Thyroid gland (tissue), 4 donors: ENCODE measurements at places on chromosomes 7 and 10. TPM values are rescaled to one million over a fixed set of nuclear protein-coding genes. Genes with fewer than 3 reads are reported as not detected.

DNA sequence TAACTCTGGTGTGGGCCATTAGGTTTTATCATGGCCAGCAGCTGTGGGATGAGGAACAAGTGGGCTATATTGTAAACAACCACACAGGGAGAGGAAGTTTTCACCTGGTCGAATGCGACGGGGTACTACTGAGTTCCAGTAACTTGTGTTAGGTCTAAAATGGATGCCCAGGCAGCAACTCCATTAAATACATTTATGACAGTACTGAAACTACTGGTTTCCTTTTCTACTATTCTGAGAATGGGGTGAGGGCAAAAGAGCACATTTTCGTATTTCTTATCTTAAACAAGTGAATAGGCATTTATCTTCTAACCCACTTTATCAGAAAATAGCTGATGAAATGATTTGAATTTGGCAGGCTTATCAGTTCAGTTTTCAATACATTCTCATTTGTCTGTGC lies 109.7 kb downstream of the C1GALT1 start:
- no peak overlapping the region for H3K4me3 ChIP-seq
- no peak for DNase-seq
- H3K4me1 ChIP-seq: no peaks in the 10 kb centered on the region
- no peaks in the 10 kb centered on the region for H3K36me3 ChIP-seq
- H3K27me3 ChIP-seq: no peaks in the 10 kb centered on the region

The RAPGEF5 gene
- 46.5 TPM for total RNA-seq

DNA sequence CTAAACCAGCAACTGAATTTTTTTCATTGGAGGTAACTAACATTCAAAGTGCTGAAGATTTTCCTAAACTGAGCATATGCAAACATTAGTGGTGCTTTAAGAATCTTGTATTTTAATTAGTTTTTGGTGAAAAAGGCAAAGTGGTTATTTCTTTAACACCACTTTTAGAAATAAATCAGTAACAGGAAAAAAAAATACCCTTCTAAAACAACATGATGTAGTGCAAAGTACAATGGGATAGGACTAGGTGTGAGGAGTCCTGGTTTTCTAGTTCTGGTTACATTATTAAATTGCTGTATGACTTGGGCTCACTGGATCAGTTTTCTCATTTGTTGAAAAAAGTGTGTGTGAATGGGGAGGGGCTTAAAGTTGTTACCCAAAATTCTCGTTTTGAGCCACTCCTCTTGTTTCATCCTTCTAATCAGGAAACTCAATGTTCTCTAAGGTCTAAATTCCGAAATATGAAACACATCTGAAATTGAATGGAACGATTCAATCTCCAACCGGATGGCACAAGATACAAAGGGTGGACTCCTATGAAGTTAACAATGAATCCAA lies 1.8 kb downstream of the WASL start:
- H3K4me3 ChIP-seq: peak overlapping the region; percentile 96
- no peaks in the 10 kb centered on the region for H3K27me3 ChIP-seq
- no peaks in the 10 kb centered on the region for H3K36me3 ChIP-seq
- DNase-seq: no peak
- peak overlapping the region; percentile 97 for H3K27ac ChIP-seq

DNA sequence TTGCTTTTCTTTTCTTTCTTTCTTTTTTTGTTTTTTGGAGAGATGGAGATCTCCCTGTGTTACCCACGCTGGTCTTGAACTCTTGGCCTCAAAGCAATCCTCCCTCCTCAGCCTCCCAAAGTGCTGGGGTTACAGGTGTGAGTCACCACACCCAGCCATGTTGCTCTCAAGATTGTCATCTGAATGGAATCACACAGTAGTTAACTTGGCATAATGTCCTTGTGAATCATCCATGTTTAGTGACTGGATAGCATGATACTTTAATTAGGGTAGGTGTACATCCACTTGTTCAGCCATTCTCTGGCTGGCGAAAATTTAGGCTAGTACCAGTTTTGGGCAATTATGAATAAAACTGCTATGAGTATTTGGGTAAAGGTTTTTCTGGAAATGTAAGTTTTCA lies 15.4 kb upstream of the GRB10 start:
- no peak overlapping the region for H3K4me3 ChIP-seq
- H3K36me3 ChIP-seq: no peaks in the 10 kb centered on the region
- H3K27me3 ChIP-seq: no peaks in the 10 kb centered on the region

- H3K36me3 ChIP-seq: no peaks in the 10 kb centered on the region
- H3K27ac ChIP-seq: no peak overlapping the region
- H3K4me3 ChIP-seq: no peak overlapping the region
- H3K27me3 ChIP-seq: no peaks in the 10 kb centered on the region
Measured at GRCh38 chr10:48613016-48613415, 8.1 kb upstream of the ARHGAP22 start.

The TMEM196 gene
- not detected for total RNA-seq

GRCh38 chr10:100192350-100192749 lies 6.5 kb upstream of the ERLIN1 start:
- H3K27me3 ChIP-seq: no peaks in the 10 kb centered on the region
- no peak for DNase-seq
- H3K4me1 ChIP-seq: peaks cover under 1% of the 10 kb centered on the region
- H3K36me3 ChIP-seq: peaks cover 40% of the 10 kb centered on the region
- no peak overlapping the region for H3K27ac ChIP-seq

- H3K4me3 ChIP-seq: no peak overlapping the region
- no peaks in the 10 kb centered on the region for H3K27me3 ChIP-seq
- H3K36me3 ChIP-seq: no peaks in the 10 kb centered on the region
- DNase-seq: no peak
Measured at GRCh38 chr10:33027088-33027487, 69.1 kb upstream of the ITGB1 start.

DNA sequence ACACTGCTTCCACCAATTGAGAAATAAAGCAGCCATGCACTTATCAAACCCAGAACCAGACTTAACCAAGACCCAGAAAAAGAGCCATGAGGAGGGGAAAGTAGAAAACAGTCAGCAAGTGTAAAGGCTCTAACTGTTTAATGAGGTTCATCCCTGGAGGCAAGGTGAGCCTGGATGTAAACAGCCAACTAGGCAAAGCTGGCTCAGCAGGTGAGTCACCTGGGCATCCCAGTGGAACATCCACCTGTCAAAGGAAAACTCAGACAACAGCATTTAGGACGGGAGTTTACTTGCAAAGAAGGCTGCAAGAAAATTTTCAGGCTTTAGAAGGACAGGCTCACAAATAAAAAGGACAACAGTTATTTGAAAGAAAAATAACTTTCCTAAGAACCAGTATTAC lies 153.0 kb downstream of the SNX13 start:
- no peak for DNase-seq
- peaks cover 4% of the 10 kb centered on the region for H3K36me3 ChIP-seq
- H3K27ac ChIP-seq: no peak overlapping the region

DNA sequence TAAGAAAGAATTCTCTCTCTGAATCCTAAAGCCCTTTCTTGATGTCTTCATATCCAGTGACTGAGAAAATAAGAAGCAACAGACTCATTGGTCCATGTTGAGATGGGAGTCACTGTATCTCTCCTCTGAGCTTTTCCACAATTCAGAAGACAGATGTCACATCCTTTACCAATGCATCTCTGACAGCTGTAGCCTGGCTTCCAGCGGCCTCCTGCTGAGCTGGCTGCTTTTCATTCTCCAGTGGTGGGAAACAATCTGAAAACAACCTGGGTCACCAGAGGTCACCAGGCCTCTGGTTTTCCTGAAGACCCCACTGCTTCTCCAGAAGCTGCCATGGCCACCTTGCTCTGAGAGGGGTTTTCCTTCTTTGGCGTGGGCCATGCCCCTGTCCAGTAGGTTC lies 18.3 kb upstream of the RPA3 start:
- H3K4me3 ChIP-seq: no peak overlapping the region
- H3K27me3 ChIP-seq: no peaks in the 10 kb centered on the region
- no peak for DNase-seq
- H3K36me3 ChIP-seq: no peaks in the 10 kb centered on the region
- H3K4me1 ChIP-seq: peaks cover 16% of the 10 kb centered on the region
